ENCODE measurements at places on chromosomes 1 and 21.

DNA sequence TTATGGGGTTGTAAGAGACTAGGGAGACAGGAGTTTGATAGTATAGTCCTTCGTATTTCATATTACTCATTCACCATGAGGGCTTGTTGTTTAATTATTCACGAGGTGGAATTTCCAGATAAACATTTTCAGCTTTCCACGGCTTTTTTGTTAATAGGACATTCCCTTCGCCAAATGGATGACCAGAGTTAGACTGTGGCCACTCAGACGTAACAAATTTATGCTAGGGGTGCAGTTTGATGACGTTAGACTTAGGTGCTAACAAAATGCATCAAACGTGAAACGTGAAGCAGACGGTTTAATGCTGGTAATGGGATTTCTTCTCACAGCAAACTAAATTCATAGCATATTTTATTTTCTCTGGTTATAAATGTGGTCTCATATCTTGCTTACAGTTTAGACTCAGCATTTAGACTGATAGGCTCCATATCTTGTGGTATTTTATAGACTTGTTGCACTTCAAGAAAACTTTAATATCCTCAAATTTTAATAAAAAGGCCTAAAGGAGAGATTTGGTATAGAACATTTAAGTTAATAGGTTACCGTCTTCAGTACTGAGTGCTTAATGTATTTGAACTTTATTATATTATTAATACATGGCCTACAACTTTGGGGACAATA, 2.3 kb downstream of the DHX9 start:
- no peak for DNase-seq

DNA sequence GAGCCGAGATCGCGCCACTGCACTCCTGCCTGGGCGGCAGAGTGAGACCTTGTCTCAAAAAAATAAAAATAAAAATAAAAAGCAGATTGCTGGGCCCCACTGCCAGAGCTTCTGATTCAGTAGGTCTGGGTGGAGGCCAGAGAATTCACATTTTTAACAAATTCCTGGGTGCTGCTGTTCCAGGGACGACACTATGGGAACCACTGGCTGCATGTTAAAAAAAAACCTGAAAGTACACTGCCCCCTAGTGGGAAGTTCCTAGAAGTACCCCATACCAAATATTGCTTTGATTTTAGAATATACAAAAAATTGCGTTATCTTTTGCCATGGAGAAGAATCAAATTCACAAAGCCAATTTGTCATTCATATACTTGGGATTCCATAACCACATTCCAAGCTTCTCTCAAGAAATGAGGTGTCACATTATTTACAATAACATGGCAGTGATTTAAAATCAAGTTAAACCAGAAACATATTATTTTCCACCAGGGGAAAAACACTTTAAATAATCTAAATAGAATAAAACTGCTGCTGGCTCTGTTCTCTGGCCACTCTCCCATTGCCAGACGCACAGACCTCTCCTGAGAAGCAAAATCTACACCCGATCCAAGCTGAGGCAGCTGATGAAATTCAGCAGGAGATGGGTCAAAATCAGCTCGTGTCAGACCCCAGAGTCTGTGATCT, 27.4 kb downstream of the SYF2 start:
- DNase-seq: no peak

DNA sequence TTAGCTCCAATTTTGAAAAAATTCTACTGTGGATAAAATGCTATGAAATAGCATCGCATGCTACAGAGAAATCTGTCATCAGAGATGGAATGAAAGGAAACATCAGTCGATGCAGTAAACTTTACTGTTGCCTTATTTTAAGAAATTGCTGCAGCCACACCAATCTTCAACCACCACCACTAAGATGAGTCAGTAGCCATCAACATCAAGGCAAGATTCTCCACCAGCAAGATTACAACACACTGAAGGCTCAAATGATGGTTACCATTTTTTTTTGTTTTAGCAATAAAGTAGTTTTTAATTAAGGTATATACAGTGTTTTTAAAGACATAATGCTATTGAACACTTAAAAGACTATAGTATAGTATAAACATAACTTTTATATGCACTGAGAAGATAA, 95.6 kb upstream of the JUN start:
- DNase-seq: no peak

DNA sequence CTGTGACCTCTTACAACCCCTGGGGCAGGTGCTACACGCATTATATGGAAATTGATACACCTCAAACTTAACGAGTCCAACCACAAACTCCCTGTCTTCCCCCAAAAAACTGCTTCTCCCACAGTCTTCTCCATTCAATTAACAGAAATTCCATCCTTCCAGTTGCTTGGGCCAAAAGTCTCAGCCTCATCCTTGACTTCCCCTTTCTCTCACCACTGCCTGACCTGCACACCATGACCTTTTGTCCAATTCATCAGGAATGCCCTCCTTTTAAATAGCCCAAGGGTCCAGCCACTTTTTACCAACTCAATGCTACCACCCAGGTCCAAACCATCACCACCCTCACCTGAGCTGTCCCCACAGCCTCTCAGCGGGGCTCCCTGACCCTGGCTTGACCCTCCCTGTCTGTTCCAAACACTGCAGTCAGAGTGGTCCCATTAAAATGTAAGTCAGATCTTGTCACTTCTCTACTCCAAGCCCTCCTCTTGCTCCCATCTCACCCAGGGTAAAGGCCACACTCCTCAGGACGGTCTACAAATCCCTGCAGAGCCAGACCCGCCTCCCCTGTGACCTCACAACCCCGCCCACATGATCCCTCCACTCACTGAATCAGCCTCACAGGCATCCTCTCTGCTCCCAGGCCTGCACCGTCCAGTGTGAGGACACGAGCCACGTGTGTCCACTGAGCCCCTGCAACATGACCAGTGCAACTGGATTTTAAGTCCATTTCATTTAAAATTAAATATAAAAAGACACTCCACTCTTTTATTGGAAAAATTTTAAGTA, 18.5 kb downstream of the KCNN3 start:
- DNase-seq: no peak

DNA sequence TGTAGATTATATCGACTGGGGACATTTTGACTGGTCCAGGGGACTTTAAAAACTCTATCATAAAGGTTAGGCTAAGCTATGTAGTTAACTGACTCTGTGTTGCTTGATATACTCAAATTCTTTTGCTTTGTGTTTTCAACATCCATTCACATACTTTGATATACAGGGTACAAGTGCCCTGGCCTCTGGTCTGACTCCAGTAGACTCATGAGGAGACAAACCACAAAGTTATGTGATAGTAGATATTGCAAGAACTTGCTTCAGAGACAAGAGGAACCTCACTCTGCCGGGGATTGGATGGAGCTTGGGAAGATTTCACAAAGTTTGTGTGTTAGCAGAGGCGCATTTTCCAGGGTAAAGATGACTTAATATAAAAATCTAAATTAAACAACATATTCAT, 1.3 kb downstream of the GORAB start:
- DNase-seq: no peak

All from iPS DF 19.7 (cell line).